Muscle of leg (tissue), 16 donors: ENCODE measurements at places on chromosomes 5 and 9. TPM values are rescaled to one million over a fixed set of nuclear protein-coding genes. Genes with fewer than 3 reads are reported as not detected.

GRCh38 chr5:147321569-147321968 lies 86.7 kb downstream of the STK32A start:
- DNase-seq, result no peak

DNA sequence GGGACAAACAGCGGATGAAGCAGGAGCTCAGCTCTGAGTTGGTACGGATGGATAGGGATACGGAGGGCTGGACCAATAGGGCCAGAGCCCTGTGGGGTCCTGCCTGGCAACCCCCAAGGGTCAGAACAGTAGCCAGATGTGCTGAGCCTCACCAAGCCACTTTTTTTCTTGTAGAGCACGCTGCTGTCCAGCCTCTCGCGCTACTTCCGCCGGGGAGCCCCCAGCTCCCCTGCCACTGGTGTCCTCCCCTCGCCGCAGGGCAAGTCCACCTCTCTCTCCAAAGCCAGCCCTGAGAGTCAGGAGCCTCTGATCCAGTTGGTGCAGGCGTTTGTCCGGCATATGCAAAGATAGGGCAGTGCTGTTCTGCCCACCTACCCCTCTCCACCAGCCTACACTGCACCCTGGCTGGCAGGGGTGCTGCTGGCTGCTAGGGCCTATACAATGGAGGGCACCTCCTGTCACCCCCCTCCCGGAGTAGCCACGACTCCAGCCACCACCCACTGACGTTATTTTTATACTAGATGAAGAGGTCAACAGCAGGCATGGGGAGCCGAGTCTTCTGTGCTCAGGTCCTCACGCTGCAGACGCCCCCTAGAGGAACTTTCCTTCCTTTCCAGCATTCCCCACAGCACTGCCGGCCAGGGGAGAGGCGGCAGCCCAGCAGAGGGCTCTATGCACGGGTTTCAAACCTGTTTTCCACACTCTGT lies 21.6 kb downstream of the SH3GLB2 start:
- peak; percentile 80 for DNase-seq

- DNase-seq, result no peak
Observed at GRCh38 chr5:180799902-180800801, 2.5 kb downstream of the MGAT1 start.

GRCh38 chr9:130301483-130302286 lies 36.1 kb downstream of the HMCN2 start:
- peak; percentile 90 for DNase-seq

GRCh38 chr5:55415071-55415470 lies 107.3 kb downstream of the MTREX start:
- no peak for DNase-seq

DNA sequence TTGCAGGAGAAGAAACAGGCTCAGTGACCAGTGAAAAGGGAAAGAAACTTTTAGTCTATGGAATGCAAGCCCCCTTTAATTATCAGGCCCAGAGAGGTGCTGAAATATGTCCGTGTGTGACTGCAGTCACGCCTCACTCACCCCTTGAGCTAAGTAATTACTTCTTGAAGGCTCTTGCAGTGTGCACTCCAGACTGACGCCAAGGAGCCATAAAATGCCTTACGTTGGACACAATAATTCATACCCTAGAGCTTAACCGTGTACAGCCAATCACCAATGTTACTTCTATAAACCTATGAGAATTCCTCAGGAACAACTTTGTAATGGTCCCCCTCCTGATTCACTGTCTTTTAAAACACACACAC lies 242.2 kb downstream of the SYK start:
- no peak for DNase-seq

- DNase-seq, result no peak
Observed at GRCh38 chr9:99365233-99365980, 143.3 kb downstream of the SEC61B start.

DNA sequence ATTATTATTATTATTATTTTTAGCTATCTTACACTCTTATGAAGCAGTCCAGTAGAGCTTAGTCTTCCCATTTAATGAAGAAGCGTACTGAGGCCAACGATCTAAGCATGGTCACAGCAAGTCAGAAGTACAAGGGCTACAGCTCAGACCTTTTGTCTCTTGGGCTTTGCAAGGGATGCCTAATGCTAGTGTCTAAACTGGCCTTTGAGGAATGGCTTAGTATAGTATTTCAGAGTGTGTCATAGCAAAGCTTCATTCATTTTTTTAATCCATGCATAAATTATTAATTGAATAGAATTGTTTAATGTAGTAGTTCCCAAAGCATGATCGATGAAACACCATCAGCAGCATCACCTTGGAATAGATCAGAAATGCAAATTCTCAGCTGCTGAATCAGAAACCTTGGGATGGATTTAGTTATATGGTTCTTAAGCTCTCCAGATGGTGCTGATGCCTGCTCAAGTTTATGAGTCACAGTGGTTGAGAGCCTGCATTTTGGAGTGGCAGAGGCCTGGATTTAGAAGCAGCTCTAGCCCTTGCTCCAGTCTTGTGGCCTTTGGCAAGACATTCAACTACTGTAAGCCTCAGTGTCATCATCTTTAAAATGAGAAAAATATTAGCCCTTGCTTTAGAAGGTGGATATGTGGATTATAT lies 6.1 kb downstream of the IL12B start:
- DNase-seq, result no peak

GRCh38 chr9:89481538-89481915 lies 16.4 kb downstream of the SEMA4D start:
- DNase-seq, result no peak

- DNase-seq, result no peak
Observed at GRCh38 chr5:108232805-108233204, 149.1 kb downstream of the FBXL17 start.

- DNase-seq, result no peak
Observed at GRCh38 chr9:27157097-27157496, 48.1 kb downstream of the TEK start.

DNA sequence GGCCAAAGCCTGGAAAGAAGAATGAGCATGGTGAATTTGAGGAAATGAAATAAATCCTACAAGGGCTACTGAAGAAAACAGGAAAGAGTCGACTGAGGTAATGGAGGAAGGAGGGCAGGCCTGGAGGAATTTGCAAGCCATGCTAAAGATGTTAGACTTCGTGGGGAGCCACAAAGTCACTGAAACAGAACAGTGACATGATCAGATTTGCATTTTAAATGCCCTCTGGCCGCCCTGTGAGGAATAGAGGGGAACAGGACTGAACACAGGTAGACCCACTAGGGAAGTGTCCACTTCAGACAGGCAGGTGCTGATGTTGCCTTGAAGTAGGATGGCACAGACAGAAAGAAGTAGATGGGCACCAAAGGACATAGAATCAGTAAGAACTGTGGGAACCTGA lies 42.8 kb upstream of the RLN1 start:
- no peak for DNase-seq

DNA sequence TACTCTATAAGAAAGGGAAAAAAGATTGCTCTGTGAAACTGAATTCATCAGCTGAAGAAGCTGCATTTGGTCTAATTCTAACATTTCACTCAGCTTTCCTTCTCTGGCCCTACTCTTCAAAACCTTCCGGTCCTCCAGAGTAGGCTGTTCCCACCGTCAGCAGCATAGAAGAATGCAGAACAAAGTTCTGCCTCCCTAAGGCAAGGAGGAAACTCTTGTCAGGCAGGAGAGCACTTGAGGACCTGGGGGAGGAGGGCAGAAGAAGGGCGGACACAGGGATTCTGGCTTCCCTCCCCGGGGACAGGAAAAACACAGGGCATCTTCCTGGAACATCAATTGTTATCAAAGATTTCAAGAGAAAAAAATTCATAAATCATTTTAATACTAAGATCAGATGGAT lies 69.2 kb upstream of the SHB start:
- no peak for DNase-seq

DNA sequence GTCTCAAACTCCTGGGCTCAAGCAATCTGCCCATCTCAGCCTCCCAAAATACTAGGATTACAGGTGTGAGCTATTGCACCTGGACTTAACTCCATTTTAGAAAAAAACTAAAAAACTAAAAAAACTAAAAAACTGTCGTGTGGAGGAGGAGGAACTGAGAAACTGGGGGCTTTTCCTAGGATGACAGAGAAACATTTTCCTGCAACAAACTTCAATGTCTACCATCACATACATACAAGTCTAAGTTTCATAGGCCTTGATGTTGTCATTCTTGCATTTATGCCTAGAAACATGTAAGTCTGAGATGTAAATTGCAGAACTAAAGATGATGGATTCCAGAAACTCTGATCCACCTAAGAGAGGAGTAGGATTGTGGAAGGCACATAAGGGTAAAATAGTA lies 556.8 kb downstream of the RAB3C start:
- no peak for DNase-seq

DNA sequence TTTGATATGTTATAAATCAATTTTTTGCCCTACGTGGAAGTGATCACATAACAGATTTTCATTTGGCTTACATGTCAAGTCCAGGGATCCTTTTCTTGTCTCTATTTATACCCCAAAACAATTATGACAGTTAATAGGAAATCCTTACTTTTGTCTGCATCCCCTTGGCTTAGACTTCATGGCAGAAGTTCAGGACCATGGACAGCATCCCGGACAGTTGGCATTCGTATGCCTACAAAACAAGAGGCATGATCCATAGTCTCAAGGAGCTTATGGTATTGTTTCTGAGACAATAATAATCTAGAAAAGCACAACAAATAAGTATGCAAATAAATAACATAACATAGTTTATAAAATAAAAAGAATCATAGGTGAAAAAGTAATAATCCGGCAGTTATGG lies 214.3 kb upstream of the GRIA1 start:
- peak; percentile 38 for DNase-seq

DNA sequence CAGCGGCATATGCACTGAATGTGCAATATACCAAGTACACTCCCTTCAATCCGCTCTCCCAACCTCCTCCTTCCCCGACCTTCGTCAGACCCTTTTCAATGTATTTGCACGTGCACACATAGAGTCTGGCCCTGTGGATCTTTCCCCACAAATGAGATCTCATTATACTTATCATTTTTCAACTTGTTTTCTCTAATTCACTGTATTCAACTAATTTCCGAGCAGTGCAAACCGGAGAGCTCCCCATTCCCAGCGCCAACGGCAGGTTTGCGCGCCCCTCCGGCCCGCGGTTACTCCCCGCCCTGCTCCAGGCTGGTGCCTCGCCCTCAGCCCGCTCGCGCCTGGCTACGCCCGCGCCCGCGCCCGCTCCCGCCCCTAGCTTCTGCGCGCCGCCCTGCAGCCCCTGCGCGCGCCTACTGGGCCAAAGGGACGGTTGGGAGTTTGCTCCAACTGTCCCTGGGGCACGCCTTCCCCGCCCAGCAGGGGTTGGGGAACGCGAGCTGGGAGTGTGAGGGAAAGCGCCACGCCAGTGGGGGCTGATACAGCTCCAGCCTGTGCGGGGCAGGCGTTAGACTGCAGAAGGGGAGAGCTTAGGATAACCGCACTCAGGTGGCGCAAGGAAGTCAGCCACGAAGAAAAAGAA lies 3.3 kb upstream of the CDC20B start:
- DNase-seq, result peak; percentile 47

DNA sequence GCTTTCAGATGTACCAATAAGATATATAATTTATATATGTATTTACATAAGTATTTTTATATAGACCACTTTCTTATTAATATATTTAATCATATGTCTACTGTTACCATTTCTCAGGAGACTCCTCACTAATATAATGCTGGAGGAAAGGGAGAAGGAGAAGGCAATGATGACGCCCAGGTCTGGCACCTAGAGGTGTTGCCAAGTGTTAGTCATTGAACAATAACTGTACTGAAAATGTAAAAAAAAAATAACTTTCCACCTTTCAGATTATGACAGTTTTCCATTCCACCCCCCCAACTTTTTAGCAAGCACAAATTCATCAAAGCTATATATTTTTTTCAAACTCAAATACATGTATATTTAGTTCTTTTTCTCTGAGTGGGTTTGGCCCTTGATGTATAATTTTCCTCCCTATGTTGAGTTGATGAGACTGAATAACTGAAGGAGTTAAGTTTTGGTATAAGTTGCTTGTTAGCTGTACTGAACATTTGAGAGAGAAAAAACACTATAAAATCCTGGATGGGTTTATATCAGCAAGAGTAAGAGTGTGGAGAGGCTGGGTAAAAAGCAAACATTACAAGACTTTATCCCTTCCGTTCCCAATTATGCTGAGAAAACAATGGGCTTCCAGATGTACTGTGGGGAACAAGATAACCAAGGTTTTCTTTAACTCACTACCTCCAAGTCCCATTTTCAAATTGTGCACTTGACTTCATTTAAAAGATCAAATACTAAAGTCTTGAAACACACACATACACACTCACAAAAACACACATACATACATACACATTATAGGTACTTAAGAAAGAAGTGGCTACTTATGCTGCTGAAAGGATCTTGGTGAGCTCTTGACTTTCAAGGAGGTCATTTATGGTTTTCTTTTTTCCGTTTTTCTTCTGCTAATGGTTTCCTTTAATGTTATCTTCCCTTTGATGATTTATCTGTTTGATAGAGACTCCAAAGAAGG lies 142.8 kb upstream of the IFNE start:
- DNase-seq, result no peak

DNA sequence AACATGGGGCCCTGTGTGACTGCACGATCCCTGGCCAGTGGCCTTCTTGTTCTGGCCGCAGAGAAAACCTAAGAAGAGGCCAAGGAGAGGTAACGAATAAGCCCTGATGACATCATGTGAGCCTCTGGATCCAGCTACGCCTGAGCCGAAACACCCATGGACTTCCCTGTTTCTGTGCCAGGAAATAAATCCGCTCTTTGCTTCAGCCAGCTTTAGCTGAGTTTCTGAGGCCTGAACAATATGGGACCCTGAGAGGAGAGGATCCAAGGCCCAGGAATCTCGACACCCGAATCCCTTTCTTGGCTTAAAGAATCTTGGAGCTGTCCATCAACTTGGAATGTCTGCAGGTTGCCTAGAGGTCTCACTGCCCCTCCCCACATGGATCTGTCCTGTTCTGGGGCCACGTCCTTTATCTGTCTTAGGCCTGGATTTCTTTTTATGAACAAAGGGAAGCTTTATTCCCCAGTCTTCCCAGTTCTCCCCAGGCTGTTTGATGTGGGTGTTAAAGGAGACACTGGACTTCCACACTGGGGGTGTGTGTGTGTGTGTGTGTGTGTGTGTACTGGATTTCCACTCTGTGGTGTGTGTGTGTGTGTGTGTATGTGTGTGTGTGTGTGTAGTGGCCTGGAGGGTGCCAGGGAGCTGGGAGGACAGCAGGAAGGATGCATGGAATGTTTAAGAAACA lies 13.7 kb downstream of the IER5L start:
- peak; percentile 98 for DNase-seq

The FBLL1 gene
- 1.1 TPM for polyA plus RNA-seq

The ZSWIM6 gene
- 7.6 TPM for polyA plus RNA-seq

The KIF12 gene
- 0.23 TPM for polyA plus RNA-seq

The NR4A3 gene
- polyA plus RNA-seq, result 0.97 TPM

The EGFLAM gene
- 29.3 TPM for polyA plus RNA-seq

The SLC46A2 gene
- 0.15 TPM for polyA plus RNA-seq

The OR1J2 gene
- polyA plus RNA-seq, result not detected

The IFNA21 gene
- not detected for polyA plus RNA-seq

The CCIN gene
- 1.0 TPM for polyA plus RNA-seq
